Adrenal gland (tissue), 19 donors: ENCODE measurements at places on chromosomes 11 and 22.

DNA sequence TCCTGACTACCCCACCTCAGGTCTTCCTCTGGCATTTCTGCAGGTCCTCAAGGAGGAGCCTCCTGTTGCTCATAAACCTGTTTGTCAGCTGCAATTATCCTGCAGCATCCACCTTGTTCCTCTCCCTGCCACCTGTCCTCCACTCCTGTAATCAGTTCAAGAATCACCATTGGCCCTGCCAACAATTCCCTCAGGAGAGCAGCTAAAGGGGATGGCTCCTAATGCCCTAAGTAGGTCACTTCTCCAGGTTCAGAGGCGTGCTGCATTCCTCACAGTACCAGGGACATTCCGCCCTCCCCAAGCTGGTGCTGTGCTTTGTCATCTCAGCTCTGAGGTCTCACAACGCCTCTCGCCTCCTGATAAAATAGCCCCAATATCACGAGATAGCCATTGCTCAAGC is 2.1 kb downstream of the CLDN25 start:
- no peak overlapping the region for H3K4me3 ChIP-seq
- H3K27me3 ChIP-seq: no peaks in the 10 kb centered on the region
- no peaks in the 10 kb centered on the region for H3K4me1 ChIP-seq

DNA sequence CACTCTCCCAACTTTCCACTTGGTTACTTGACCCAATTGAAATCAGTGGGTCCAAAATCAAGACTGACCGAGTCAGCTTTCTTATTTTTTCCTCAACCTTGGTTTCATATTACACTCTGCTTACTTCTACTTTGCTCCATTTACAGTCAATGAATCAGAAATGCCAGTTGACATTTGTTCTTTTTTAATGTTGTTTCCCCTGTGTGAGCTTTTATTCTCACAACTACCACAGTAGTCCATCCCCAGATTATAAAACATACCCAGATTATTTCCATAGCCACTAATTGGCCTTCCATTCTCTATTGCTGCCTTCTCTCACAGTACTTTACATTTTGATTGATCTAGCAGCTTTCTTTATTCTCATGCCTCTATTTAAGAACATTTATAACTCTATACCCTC is 50.0 kb downstream of the DNAJC24 start:
- no peak overlapping the region for H3K27ac ChIP-seq
- no peaks in the 10 kb centered on the region for H3K27me3 ChIP-seq
- no peak overlapping the region for H3K4me3 ChIP-seq

- H3K4me1 ChIP-seq: peaks cover 10% of the 10 kb centered on the region
- no peaks in the 10 kb centered on the region for H3K27me3 ChIP-seq
- H3K36me3 ChIP-seq: no peaks in the 10 kb centered on the region
- H3K4me3 ChIP-seq: no peak overlapping the region
These were observed 31.2 kb upstream of the P2RY2 start for GRCh38 chr11:73186886-73187285.

DNA sequence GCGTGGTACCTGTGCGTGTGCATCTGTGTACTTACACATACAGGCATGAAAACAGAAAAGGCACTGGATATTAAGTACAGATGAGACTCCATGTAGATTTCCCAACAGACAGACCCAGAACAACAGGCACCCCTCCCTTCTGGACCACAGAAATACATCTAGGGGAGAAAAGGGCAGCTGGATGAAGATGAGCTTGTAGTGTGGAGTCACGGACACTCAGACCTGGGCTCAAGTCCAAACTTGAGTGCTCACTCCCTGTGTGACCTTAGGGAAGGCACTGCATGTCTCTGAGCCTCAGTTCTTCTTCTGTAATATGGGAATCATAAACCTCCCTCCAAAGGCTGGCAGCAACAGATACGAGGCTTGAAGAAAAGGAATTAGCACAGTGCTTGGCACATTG is 108.9 kb downstream of the GALNT18 start:
- H3K27me3 ChIP-seq: no peaks in the 10 kb centered on the region
- H3K36me3 ChIP-seq: no peaks in the 10 kb centered on the region
- H3K4me3 ChIP-seq: no peak overlapping the region
- no peak overlapping the region for H3K27ac ChIP-seq
- DNase-seq: no peak

DNA sequence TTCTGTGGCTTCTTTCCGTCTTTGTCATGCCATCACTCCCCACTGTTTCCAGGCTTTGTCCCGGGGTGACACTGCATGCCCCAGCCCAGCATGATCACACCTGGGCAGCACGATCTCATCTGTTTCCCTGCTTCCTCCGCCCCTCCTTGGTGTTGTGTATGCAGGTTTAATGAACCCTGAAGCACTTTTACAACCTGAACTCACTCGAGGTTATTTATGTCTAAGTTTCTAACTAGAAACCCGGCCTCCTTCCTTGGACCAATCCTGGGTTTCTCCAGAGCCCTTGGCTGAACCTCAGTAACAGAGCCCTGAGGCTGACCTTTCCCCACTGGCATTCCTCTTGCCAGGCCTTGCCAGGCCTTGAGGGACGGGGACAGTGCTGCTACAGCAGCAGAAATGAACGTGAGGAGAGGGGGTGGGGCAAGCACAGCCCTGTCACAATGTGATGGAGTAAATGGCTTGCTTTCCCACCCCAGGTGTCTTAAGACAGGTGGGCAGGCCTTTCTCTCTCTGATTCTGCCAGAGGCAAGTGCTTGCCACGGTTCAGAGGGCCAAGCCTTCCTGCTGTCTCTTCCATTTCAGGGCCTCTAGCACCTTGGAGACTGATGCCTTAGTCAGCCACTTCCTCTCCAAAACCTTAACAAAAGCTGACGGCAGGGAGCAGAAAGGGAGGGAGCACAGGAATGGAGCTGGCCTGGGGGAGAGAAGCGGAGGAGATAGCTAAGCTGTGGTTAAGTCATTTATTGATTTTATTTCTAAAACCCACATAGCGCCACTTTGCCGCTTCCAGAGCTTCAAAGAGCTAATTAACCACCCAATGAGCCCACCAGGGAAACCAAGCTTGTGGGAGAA is 3.1 kb upstream of the PYGM start:
- peak overlapping the region; percentile 74 for H3K27ac ChIP-seq
- H3K4me1 ChIP-seq: peaks cover 27% of the 10 kb centered on the region
- H3K36me3 ChIP-seq: no peaks in the 10 kb centered on the region
- no peaks in the 10 kb centered on the region for H3K27me3 ChIP-seq

DNA sequence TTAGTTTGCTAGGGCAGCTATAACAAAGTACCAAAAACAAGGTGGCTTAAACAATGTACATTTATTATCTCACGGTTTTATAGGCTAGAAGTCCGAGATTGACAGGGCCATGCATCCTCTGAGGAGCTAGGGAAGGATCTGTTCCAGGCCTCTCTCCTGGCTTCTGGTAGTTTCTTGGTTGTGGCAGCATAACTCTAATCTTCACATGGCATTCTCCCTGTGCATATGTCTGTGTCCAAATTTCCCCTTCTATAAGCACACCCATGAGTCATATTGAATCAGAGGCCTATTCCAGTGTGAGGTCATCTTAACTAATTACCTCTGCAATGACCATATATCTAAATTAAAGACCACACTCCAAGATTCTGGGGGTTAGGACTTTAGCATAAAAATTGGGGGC is 31.3 kb upstream of the MMP13 start:
- no peaks in the 10 kb centered on the region for H3K4me1 ChIP-seq
- no peaks in the 10 kb centered on the region for H3K36me3 ChIP-seq
- no peak overlapping the region for H3K27ac ChIP-seq
- H3K4me3 ChIP-seq: no peak overlapping the region

GRCh38 chr11:1541474-1542204 is 30.4 kb downstream of the DUSP8 start:
- H3K36me3 ChIP-seq: no peaks in the 10 kb centered on the region
- peaks cover 15% of the 10 kb centered on the region for H3K27me3 ChIP-seq
- H3K4me1 ChIP-seq: peaks cover under 1% of the 10 kb centered on the region
- no peak for DNase-seq
- no peak overlapping the region for H3K4me3 ChIP-seq
- H3K27ac ChIP-seq: no peak overlapping the region

DNA sequence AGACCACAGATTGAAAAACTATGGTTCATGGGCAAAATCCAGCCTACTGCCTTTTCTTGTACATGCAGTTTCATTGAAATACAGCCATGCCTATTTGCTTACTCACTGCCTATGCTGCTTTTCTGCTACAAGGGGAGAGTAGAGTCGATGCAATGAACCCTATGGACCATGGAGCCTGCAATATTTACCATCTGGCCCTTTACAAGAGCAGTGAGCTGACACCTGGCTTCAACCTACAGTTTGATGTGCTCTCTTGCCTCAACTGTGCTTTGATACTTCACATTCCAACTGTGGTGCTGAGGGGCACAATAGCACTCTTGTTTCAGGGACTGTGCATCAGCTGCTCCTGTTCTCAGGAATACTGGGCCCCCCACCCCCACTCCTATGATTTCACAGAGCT is 239.5 kb upstream of the SORL1-AS1 start:
- no peaks in the 10 kb centered on the region for H3K27me3 ChIP-seq
- H3K4me3 ChIP-seq: no peak overlapping the region
- no peak overlapping the region for H3K27ac ChIP-seq

GRCh38 chr11:86453290-86454030 is 78.8 kb downstream of the CCDC81 start:
- H3K36me3 ChIP-seq: no peaks in the 10 kb centered on the region
- H3K4me3 ChIP-seq: no peak overlapping the region
- H3K4me1 ChIP-seq: peaks cover 15% of the 10 kb centered on the region
- H3K27me3 ChIP-seq: no peaks in the 10 kb centered on the region
- no peak for DNase-seq
- no peak overlapping the region for H3K27ac ChIP-seq

- H3K4me3 ChIP-seq: no peak overlapping the region
- H3K27me3 ChIP-seq: no peaks in the 10 kb centered on the region
- H3K36me3 ChIP-seq: no peaks in the 10 kb centered on the region
These were observed 184.8 kb upstream of the ARHGAP20 start for GRCh38 chr11:110897035-110897434.

- no peak overlapping the region for H3K27ac ChIP-seq
- no peaks in the 10 kb centered on the region for H3K36me3 ChIP-seq
- H3K4me1 ChIP-seq: no peaks in the 10 kb centered on the region
- no peak for DNase-seq
These were observed 164.6 kb upstream of the PDGFD start for GRCh38 chr11:104328512-104328907.

DNA sequence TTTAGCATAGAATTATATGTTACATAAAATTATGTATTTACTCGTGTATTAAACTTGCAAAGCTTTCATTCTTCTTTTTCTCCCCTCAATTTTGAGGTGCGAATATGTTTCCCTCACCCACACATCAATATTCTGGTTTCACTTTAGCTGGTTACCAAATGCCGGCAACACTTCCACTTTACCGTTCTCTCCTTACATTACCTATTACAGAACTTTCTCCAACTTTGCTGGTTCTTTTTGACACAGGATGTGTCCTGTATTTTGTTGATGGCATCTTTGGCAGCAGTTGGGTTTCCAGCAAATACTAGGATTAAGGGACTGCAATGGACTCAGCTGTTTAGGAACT is 84.9 kb downstream of the PRR5L start:
- peaks cover 7% of the 10 kb centered on the region for H3K4me1 ChIP-seq
- no peak overlapping the region for H3K4me3 ChIP-seq
- no peaks in the 10 kb centered on the region for H3K36me3 ChIP-seq
- no peak for DNase-seq

DNA sequence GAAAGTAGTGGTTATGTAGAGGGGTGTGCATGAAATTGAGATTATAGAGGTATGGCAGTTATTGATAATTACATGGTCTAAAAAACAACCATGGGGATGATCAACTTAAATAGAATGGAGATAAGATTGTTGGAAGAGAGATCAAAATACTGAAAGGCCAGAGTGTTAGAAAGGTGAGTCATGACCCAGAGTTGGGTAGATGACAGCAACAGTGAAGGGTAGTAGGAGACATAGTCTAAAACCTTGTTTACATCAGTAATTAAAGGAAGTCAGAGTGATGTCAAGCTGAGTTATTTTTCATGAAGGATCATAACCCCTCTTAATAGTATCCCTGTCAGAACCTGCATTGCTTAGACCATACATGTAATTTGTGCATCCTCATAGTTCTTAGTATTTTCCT is 110.9 kb downstream of the ELP4 start:
- DNase-seq: no peak
- H3K4me1 ChIP-seq: no peaks in the 10 kb centered on the region
- no peak overlapping the region for H3K27ac ChIP-seq

- no peaks in the 10 kb centered on the region for H3K4me1 ChIP-seq
- no peaks in the 10 kb centered on the region for H3K27me3 ChIP-seq
- H3K4me3 ChIP-seq: no peak overlapping the region
- no peak overlapping the region for H3K27ac ChIP-seq
- no peak for DNase-seq
- no peaks in the 10 kb centered on the region for H3K36me3 ChIP-seq
These were observed 22.9 kb downstream of the SYTL2 start for GRCh38 chr11:85787809-85788760.

- H3K27ac ChIP-seq: peak overlapping the region; percentile 78
- peak; percentile 43 for DNase-seq
- no peaks in the 10 kb centered on the region for H3K27me3 ChIP-seq
- peaks cover 8% of the 10 kb centered on the region for H3K4me1 ChIP-seq
These were observed 698 bp downstream of the PAK1 start for GRCh38 chr11:77472991-77473800.

DNA sequence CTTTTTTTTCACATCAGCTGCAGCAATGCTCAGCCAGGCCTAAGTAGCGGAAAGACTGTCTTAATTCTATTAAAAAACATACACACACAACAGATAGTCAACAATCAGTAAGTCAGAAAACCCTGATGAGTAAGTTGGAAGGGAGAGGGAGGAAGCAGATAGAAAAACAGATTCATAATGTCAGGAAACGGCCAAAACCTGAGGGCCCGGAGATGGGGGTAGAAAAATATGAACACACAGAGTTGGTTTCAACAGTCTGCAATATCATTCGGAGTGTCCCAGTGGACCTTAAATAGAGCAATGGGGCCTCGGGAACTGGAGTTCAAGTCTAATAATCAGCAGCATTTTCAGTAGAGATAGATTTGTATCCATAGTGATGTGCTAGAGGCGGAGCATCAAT is 14.8 kb downstream of the LRRC55 start:
- no peak for DNase-seq
- no peaks in the 10 kb centered on the region for H3K4me1 ChIP-seq
- H3K27me3 ChIP-seq: peaks cover 4% of the 10 kb centered on the region
- H3K36me3 ChIP-seq: no peaks in the 10 kb centered on the region

GRCh38 chr22:46774253-46774979 is 12.0 kb downstream of the TBC1D22A start:
- no peaks in the 10 kb centered on the region for H3K36me3 ChIP-seq
- no peaks in the 10 kb centered on the region for H3K27me3 ChIP-seq
- H3K27ac ChIP-seq: peak overlapping the region; percentile 87
- peaks cover 39% of the 10 kb centered on the region for H3K4me1 ChIP-seq
- no peak for DNase-seq

DNA sequence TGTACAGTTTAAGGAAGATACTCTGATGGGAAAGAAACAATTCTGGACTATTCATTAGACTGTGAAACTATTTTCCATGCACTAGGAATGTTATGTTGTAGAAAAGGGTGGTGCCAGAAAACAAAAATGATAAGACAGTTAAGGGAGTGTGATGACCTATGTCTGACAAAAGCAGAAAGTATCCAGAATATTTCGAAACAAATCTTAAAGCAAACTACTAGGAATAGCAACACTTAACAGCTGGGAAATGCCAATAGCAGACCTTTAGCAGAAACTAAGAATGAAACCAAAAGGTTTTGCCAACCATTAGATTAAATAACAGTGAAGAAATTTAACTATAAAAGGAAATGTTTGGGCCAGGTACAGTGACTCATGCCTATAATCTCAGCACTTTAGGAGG is 3.3 kb upstream of the ARHGAP20 start:
- H3K27ac ChIP-seq: no peak overlapping the region
- H3K4me1 ChIP-seq: peaks cover 17% of the 10 kb centered on the region
- no peak overlapping the region for H3K4me3 ChIP-seq
- DNase-seq: no peak
- no peaks in the 10 kb centered on the region for H3K36me3 ChIP-seq
